Cardiac muscle cell (in vitro differentiated cells and primary cell): ENCODE measurements at places on chromosomes 7 and 10. TPM values are rescaled to one million over a fixed set of nuclear protein-coding genes. Genes with fewer than 3 reads are reported as not detected.

The MLXIPL gene
- total RNA-seq, result 0.07 and 1.8 TPM in 2 replicates

The LBX1 gene
- total RNA-seq, result not detected in 2 replicates

- H3K4me1 ChIP-seq, result peaks cover 15% of the 10 kb centered on the region
- peak; percentile 30 for DNase-seq
- H3K27ac ChIP-seq, result no peak overlapping the region
- H3K36me3 ChIP-seq, result no peaks in the 10 kb centered on the region
- no peak overlapping the region for H3K4me3 ChIP-seq
- H3K27me3 ChIP-seq, result no peaks in the 10 kb centered on the region
Observed at GRCh38 chr7:5448378-5449037, 24.9 kb upstream of the TNRC18 start.

GRCh38 chr7:92843034-92843760 is 6.8 kb upstream of the CDK6 start:
- H3K27me3 ChIP-seq, result no peaks in the 10 kb centered on the region
- DNase-seq, result no peak
- H3K4me1 ChIP-seq, result peaks cover 1% of the 10 kb centered on the region
- no peak overlapping the region for H3K4me3 ChIP-seq
- no peak overlapping the region for H3K27ac ChIP-seq
- no peaks in the 10 kb centered on the region for H3K36me3 ChIP-seq

DNA sequence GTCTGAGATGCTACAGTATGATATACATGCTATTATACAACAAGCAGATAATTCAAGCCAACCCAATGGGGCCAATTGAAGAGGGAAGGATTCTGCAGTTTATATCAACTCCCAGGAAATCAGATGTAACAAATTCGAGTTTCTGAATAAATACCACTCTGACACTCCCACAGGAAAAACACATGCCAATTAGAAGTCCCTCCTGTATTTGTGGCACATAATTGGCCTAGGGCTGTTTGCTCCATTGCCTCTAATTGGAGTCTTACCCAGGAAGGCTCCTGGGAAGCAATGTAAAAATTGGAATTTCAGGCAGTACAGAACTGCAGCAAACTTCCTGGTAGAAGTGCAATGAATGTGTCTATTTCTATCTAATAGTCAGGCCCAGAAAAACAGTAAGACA is 4.7 kb downstream of the PPA1 start:
- no peak overlapping the region for H3K4me3 ChIP-seq
- no peak overlapping the region for H3K27ac ChIP-seq
- no peaks in the 10 kb centered on the region for H3K27me3 ChIP-seq

- H3K27me3 ChIP-seq, result no peaks in the 10 kb centered on the region
- no peak overlapping the region for H3K4me3 ChIP-seq
- H3K36me3 ChIP-seq, result no peaks in the 10 kb centered on the region
- no peak for DNase-seq
- H3K4me1 ChIP-seq, result no peaks in the 10 kb centered on the region
Observed at GRCh38 chr10:48442809-48443177, 136.3 kb downstream of the MAPK8 start.
